ENCODE measurements at places on chromosomes 12 and 14.

GRCh38 chr12:49323524-49324097 lies 556 bp downstream of the TROAP start:
- no peak for DNase-seq

DNA sequence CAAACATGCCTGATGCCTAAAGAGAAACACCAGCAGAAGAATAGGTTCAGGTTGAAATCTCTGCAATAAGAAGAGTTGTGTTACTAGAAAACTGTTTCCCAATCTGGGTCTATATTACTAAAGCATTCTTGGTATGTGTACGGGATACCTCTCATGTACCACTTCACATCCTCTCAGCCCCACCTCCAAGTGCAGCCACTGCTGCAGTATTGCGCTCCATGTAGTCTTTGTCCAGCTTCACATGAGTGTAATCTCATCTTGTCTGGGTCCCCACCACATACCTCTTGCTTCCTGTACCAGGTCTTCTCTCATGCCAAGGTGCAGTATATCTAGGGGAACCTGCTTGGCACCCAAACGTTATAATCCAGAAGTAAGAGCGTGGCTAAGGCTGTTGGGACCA lies 187.5 kb upstream of the EEA1 start:
- DNase-seq = no peak

- DNase-seq = no peak
These were observed 1954.6 kb upstream of the FLRT2 start for GRCh38 chr14:83575301-83575700.

- no peak for DNase-seq
These were observed 257.4 kb upstream of the ATP2B1 start for GRCh38 chr12:89965993-89966392.

GRCh38 chr14:88322504-88323085 lies 474 bp downstream of the KCNK10 start:
- no peak for DNase-seq

Data from mucosa of descending colon (tissue), 3 donors.